HCT116 (cell line): ENCODE measurements at places on chromosomes 5 and 9. TPM values are rescaled to one million over a fixed set of nuclear protein-coding genes. Genes with fewer than 3 reads are reported as not detected.

The ANKDD1B gene
- total RNA-seq = 0.84 TPM

The KIF4B gene
- 0.12 TPM for total RNA-seq

The TLX3 gene
- total RNA-seq = 4.6 TPM

The IFNA1 gene
- total RNA-seq = not detected

DNA sequence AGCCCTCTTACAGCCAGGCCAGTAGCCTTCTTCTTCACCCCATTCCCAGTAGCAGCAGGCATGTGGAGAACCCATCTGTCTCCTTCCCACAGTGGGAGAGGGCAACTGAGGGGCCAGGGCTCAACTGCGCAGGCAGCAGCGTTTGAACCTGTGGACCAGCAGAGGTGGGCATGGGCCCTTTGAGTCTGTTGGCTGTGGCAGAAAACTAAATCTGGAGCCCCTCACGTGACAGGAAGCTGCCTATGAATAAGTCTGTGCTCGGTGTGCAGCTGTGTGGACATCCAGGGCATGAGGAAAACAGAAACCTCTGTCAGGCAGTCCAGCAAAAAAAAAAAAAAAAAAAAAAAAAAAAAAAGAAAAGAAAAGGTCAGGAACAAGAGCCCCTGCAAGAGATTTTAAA is 189.2 kb upstream of the NR3C1 start:
- peaks cover 24% of the 10 kb centered on the region for H3K4me1 ChIP-seq
- H3K36me3 ChIP-seq = no peaks in the 10 kb centered on the region
- no peak overlapping the region for H3K4me3 ChIP-seq
- H3K27ac ChIP-seq = no peak overlapping the region
- no peaks in the 10 kb centered on the region for H3K27me3 ChIP-seq

DNA sequence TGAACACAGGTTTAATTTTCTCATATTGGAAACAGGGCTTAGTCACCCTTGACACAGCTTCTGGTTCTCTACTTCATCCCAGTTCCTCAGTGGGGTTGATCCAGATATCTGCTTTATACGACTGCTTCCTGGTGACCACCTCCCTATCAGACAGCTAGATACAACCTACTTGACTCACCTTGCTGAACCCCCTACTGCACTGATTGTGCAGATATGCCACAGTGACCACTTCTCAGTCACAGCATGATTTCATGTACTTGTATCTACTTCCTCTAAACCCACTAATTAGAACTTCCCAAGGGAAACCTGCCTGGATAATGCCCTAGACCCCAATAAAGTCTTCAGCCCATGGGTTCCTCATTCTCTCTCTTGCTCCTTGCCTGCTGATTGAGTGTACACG is 18.4 kb upstream of the RFK start:
- no peaks in the 10 kb centered on the region for H3K36me3 ChIP-seq
- no peak for DNase-seq
- no peaks in the 10 kb centered on the region for H3K27me3 ChIP-seq
- no peak overlapping the region for H3K4me3 ChIP-seq
- H3K4me1 ChIP-seq = no peaks in the 10 kb centered on the region

The ADCY2 gene
- total RNA-seq = 0.15 TPM

The PCDHB8 gene
- not detected for total RNA-seq

The UBE2D2 gene
- 140 TPM for total RNA-seq

The PCSK1 gene
- not detected for total RNA-seq

- H3K4me1 ChIP-seq = peaks cover 14% of the 10 kb centered on the region
- no peaks in the 10 kb centered on the region for H3K36me3 ChIP-seq
- no peak overlapping the region for H3K4me3 ChIP-seq
- no peaks in the 10 kb centered on the region for H3K27me3 ChIP-seq
These were observed 75.4 kb upstream of the CDKN2B start for GRCh38 chr9:22084336-22085035.

GRCh38 chr9:135413461-135413860 is 66.1 kb upstream of the PPP1R26 start:
- DNase-seq = no peak
- H3K27me3 ChIP-seq = peaks cover 3% of the 10 kb centered on the region; the same call in 1 of the 2 replicates
- H3K36me3 ChIP-seq = no peaks in the 10 kb centered on the region
- H3K4me1 ChIP-seq = peaks cover 3% of the 10 kb centered on the region; the same call in 1 of the 2 replicates

DNA sequence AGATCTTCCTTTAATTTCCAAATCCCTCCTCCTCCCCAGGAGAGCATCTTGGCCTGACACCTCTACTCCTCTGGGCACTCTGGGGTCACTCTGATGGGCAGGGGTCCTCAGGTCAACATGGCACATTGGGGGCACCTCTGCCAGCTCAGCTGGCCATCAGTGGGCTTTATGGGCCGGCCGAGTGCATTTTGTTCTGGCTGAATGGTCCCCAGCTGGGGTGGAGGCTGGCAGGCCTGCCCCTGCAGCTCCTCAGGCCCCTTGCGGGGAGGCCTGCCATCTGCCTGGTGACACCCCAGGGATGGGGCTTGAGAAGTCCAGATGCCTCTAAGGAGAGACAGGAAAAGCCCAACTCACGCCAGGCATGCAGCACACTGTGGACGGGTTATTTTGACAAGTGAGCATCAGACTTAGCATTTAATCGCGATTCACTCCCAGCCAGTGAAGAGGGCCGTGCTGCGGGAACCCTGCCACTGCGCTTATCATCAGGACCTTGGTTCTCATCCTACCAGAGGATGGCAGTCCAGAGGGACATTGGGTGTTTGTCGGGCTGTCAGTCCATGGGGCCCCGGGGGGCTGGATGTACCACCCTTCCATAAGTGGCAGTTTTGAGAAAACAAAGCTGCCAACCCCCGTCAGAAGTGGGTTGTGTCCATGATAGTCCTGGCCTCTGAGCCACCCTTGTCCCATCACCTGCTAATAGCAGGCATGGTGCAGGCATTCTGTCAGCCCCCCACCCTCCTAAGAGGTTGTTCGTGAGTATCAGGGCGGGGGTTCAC is 21.7 kb downstream of the PHF2 start:
- no peaks in the 10 kb centered on the region for H3K27me3 ChIP-seq
- peaks cover 19% of the 10 kb centered on the region; the same call in 1 of the 2 replicates for H3K4me1 ChIP-seq
- H3K4me3 ChIP-seq = no peak overlapping the region
- H3K36me3 ChIP-seq = no peaks in the 10 kb centered on the region
